ENCODE measurements at places on chromosomes 1 and 21.
A peak's percentile ranks its signal among the peaks of the same experiment; 100 is the strongest.

DNA sequence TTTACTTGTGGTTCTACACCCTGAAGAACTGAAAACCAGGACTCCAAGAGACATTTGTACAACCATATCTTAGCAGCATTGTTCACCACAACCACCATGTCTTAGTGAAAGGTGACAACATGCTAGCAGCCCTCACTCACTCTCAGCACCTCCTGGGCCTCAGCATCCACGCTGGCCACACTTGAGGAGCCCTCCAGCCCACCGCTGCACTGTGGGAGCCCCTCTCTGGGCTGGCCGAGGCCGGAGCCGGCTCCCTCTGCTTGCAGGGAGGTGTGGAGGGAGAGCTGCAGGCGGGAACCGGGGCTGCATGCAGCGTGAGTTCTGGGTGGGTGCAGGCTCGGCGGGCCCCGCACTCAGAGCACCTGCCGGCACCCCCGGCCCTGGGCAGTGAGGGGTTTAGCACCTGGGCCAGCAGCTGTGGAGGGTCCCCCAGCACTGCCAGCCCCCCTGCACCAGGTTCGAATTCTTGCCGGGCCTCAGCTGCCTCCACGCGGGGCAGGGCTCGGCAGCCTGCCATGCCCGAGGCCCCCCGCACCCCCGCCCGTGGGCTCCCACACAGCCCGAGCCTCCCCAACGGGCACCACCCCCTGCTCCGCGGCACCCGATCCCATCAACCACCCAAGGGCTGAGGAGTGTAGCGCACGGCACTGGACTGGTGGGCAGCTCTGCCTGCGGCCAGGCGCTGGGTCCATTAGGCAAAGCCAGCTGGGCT, 9.2 kb downstream of the C1orf159 start:
- no peak for DNase-seq

- DNase-seq, result no peak
Observed at GRCh38 chr1:163974120-163974519, 584.9 kb upstream of the PBX1 start.

DNA sequence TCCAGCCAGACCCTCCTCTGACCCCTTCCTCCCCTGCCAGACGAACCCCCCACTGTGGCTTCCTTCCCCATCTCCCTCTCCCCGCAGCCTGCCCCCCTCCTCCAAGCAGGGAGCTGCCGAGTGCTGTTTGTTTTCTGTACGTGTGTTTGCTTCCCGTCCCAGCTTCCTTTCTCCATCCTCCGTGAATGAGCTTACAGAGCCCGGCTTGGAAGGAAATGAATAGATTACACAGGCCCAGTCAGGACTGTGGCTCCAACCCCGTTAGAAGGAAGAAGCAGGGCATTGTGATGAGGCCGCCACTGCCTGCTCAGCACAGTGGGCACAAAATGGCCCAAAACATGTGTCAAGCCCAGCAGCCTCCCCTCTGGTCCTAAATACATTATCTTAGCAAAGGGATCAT, 123.2 kb downstream of the IGSF21 start:
- no peak for DNase-seq

DNA sequence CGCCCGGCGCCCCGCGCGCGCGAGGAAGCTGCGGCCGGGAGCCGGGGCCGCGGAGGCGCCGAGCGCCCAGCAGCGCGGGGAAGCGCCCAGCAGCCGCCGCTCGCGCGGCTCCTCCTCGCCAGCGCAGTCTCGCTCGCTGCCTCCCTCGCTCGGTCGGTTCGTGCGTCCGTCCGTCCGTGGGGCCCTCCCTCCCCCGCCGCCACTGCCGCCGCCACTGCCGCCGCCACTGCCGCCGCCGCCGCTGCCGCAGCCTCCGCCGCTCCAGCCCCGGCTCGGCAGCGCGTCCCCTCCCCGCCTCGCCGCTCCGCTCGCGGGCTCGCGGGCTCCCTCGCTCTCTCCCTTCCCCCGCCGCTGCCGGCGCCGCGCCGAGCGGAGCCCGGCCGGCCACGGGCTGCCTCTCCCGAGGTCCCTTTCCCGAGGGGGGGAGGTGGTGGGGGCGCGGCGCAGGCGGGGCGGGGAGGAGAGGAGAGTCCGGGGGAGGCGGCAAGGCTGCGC, at the start of gene KCND3:
KCND3 (minus strand) TSS at position 138 of the 495 bp plus-strand sequence.
- no peak for DNase-seq

DNA sequence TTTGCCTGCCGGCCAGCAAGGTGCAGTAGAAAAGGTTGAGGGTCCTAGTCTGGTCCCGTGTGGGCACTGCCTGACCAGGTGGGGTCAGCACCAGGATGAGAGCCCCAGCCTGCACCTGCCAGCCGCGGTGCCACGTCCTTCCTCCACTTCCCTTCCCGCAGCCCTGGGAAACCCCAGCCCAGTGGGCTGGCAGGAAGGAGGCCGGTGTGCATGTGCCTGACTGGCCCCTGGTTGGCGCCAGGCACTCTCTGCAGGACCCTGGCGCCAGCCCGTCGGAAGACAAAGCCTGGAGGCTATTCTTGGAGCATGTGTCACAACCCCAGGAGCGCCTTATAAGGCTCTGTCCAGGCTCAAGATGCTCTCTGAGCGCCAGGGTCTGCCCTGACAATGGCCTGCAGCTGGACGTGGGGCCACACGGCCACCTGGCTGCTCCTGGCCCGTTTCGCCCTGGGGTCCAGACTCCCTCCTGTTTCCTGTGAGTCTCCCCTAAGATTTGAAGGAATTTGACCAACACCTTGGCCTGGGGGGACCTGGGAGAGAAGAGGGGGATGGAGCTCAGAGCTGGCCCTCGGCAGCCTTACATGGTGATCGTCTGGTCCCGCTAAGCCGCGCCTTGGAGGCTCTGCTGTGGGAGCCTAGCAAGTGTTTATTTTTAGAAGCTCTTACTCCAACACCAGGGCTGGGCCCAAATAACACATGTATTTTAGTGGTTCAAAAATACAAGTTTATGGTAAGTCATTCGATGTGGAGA, 31.9 kb upstream of the POFUT2 start:
- DNase-seq, result peak; percentile 69

DNA sequence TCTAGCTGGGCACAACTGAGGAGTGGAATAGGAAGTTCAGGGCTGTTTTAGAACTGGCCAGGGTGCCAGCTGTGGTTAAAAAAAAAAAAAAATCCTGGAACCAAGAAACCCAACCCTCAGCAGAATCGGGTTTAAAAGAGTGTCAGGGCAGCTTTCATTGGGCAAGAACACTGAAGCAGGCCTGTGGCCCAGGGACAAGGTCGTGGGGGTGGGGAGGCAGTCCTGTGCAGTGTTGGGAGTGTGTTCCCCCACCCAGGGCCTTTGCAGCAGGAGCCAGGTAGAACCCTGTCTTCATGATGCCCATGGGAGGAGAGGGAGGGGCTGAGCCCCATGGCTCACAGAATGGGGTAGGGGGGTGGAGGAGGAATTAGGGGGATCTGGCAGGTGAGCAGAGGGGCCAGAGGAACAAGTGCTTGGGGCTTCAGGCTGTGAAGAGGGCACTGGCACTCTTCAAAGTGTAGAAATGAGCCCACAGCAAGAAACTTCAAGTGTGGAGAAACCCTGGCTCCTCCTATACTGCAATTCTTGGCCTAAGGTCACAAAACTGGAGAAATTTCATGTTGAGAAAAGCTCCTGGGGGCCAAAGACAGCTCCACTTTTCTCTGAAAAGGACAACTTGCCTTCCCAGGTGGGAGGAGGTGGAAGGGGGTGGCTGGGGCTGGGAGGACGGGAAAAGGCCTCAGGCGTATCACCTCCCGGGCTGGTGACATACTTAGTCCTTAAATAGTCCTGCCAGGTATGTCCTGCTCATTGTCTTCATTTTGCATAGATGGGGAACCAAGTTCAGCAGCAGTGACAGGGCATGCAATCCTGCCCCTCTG, 39.3 kb downstream of the KIAA1614 start:
- no peak for DNase-seq

DNA sequence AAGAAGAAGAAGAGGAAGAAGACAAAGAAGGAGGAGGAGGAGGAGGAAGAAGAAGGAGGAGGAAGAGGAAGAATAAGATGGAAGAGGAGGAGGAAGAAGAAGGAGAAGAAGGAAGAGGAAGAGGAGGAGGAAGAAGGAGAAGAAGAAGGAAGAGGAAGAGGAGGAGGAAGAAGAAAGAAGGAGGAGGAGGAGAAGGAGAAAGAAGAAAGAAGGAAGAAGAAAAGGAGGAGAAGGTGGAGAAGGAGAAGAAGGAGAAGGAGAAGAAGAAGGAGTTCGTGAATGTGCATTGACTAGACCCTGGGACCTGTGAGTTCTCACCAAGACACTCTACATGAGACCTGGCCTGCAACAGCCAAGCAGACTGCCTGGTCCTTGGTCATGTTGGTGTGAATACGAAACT, 131.7 kb upstream of the ERRFI1 start:
- no peak for DNase-seq

DNA sequence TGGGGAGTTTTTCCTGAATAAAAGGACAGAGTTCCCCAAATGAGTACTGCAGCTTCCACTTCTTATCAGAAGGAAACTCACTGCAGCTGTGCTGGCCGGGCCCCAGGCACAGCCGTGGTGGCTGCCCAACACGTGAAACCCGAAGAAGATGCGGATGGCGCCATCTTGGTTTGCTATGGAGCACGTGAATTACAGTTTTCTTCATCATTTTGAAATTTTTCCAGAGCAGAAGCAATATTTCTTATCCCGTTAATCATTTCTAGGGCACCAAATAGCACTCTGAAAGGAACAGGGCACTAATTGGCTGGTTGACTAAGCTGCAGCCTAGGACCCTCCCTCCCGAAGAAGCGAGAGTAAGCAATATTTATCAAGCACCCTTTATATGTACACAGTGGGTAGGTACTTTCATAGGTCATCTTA, 63.2 kb upstream of the EPS8L3 start:
- DNase-seq, result no peak

DNA sequence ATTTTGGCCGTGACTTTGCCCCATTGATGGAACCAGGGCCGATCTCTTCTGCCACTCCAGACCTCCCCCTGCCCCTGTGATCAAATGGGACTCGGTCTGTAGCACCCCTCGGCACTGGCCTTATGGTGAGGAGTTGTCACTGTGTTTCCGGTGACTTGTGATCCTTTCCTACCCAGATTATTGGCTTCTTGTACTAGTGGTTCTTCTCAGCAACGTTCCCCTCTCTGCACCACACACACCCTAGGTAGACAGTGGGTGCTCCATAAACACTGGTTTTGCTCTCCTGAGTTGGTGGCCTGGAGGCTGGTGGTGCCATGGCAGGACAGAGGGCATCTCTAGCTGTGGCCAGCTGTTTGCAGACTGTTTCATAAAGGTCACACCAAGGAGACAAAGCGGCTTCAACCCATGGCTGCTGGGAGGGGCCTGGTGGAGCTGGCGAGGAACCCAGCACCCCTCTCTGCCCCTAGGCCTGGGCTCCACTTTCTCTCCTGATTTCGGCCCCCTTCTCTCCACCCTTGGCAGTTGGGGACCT, 50.7 kb downstream of the DHRS3 start:
- no peak for DNase-seq

DNA sequence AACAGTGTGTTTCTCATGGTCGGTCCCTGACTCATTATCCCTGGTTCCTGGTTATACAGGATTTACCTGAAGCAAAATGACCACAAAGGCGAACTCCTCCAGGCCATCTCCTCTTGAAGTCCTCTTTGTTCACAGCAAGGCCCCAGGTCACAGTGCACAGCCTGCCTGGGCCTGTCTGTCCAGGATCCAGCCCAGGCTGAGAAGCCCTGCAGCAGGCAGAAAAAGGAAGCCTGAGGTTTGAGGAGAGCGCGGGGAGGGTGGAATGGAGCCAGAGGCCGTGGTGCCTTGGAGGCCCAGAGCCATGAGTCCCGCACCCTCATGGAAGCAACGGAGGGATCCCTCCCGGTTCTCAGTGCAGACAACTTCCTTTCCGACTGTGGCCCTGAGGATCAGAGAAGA, 136.8 kb upstream of the IRF2BP2 start:
- no peak for DNase-seq

DNA sequence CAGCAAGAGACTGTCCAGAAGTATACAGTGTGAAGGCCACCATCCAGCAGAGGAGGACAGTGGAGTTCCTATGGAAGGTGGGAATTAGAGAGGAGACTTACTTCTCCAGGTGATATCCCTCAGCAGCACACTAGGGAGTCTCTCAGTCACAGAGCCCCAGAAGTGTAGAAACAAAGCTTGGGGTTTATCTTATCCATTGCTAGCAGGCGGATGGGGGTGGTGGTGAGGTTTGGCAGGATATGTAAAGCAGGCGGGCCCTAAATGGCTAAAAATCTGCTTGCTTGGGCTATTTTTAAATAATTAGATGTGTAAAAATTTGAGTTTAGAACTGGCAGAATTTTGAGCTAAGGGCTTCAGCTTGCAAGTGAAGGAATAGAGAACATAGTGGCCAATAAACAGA, 50.1 kb upstream of the RGS18 start:
- DNase-seq, result no peak

DNA sequence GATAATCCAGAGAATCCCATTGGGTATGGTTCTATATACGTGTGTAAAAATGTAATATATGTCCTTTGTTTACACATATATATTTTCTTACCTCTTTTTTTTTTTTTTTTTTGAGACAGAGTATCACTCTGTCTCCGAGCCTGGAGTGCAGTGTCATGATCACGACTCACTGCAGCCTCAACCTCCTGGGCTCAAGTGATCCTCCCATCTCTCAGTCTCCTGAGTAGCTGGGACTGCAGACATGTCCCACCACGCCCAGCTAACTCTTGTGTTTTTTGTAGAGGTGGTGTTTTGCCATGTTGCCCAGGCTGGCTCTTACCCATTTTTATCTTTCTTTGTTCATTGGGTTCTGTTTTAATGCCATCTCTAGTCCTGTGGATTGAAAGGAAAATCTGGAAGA, 59.5 kb downstream of the ZBTB17 start:
- DNase-seq, result no peak

DNA sequence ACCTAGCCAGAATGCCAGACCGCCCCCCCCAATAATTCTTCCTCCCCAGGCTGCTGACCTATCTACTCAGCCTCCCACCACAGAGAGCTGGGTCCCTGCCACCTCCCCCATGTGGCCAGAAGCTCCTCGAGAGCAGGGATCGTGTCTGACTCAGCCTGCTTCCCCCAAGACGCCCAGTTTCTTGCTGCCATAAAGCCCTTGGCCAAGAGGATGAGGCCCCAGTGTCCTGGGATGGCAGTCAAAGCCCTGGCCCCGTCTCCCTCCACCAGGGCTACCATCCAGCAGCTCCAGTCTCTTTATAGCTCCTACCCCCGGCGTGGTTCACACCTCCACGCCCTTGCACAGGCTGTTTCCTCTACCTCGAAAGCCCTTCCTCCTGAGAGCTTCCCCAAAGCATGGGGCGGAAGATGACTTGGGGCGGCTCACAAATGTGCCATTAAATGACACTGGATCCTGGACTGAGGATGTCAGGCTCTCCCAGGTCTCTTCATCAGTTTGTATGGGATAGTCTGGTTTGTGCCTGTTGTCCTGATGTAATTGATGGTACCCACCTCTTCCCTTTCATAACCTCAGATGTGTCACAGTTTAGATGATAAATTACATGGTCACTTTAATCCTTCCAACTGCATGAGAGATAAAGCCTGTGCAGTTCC, 13.2 kb downstream of the ADGRB2 start:
- DNase-seq, result no peak

- DNase-seq, result no peak
Observed at GRCh38 chr1:43961692-43962091, 8.1 kb upstream of the DPH2 start.

DNA sequence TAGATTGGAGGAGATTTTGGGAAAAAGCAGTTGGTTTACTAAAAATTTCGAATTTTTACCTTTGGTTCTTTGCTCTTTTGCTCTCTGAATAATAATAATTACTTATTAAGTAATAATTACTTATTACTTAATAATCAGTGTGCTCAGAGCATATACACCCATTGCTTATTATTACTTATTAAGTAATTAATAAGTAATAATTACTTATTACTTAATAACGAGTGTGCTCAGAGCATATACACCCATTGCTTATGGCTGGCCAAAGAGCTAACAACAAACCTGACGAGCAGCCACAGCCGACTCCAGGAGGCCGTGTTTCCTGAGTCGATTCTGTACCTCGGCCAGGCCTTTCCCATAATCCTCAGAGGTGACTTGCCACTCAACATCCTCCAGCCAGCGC, 20.5 kb downstream of the SPTA1 start:
- no peak for DNase-seq

All from HTR-8/SVneo (cell line).